ENCODE measurements at places on chromosomes 2 and 18.

GRCh38 chr18:61308795-61309393, 24.3 kb upstream of the CDH20 start:
- DNase-seq = no peak

GRCh38 chr2:162506706-162507105, 162.8 kb downstream of the GCA start:
- no peak for DNase-seq

DNA sequence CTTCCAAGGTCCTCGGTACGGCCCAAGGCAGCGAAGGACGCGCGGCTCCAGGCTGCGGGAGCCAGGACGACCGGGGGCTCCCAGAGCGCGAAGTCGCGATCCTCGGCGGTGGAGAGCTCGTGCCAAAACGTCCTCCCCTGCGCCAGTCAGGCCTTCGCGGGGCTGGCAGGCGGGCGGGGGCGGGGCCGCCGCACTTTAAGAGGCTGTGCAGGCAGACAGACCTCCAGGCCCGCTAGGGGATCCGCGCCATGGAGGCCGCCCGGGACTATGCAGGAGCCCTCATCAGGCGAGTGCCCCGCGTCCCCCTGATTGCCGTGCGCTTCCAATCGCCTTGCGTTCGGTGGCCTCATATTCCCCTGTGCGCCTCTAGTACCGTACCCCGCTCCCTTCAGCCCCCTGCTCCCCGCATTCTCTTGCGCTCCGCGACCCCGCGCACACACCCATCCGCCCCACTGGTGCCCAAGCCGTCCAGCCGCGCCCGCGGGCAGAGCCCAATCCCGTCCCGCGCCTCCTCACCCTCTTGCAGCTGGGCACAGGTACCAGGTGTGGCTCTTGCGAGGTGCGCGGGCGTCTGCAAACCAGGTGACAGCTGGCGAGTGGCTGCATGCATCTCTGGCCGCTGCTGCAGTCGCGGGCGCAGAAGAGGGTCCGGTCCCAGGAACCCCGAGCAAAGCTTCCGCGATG, at the start of gene CIDEA:
TSS of gene CIDEA (plus strand) at position 226 of the 684 bp plus-strand sequence. CDS start at position 249, 23 bp downstream.
- no peak for DNase-seq

GRCh38 chr2:140808820-140809219, 1322.0 kb downstream of the LRP1B start:
- DNase-seq = no peak

DNA sequence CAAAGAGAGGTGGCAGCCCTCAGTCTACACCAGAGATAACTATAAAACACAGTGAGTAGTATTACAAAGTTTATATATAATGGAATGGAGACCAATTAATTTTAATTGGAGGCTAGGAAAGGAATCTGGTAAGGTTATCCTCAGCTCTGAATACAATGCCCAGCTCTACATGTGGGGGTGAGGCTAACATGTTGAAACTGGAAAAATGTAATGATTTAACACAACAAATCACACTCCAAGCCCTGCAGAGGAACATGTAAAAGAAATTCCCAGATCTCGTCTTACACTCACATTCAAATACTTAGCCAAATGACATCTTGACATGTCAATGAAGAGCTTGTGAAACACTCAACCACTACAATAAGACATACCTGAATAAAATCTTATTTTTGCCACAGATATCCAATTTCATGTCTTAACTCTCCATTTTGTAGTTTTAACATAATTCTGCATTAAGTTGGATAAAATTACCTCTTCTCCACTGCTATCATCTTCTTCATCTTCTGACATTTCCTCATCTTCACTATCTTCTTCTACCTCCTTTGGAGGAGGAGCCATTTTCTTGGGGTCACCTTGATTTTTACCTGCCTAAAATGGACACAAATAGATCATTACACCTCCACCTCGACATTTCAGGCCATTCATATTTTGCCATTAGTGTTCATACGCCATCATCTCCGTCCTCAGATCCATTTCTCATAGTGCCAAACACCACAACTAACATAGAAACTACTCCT, 1.4 kb downstream of the NCL start:
- DNase-seq = no peak

- no peak for DNase-seq
Measured at GRCh38 chr2:71743995-71744675, 290.8 kb downstream of the DYSF start.

GRCh38 chr2:33126958-33127357, 180.2 kb downstream of the LTBP1 start:
- DNase-seq = no peak

DNA sequence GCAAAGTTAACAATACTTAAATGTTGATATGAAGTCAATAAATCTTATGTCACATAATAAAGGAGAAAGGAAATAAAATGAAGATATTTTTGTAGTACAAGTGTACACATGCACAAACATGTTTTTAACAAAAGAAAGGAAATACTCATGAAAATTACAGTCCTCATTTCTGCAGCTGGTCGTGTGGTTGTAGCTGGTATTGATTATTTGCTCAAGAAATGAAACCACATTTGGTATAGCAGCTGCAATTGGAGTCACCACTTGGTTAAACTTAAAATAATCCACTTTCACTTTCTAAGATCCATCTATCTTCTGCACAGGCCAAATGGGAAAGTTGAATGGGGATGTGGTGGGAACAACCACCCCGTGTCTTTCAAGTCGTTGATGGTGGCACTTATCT, 580.5 kb upstream of the NRXN1 start:
- no peak for DNase-seq

DNA sequence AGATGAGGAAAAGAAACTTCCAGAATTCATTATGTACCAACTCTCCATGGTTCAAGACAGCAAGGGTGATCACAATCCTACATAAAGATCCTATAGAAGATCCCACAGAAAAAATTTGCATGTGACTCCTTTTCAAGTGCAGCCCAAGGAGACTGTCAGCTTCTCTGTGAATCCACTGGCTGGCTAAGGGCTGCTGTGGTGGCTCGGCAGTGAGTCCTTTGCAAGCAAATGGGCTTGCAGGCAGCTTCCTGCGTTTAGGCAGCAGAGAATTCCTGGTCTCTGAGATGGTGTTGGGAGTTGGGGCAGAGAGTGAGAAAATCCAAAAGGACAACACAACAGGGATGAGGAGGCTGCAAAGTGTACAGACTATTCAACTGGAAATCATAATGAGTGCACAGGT, 43.4 kb downstream of the NABP1 start:
- DNase-seq = no peak

GRCh38 chr2:218861645-218862318, 2.2 kb downstream of the WNT6 start:
- no peak for DNase-seq

DNA sequence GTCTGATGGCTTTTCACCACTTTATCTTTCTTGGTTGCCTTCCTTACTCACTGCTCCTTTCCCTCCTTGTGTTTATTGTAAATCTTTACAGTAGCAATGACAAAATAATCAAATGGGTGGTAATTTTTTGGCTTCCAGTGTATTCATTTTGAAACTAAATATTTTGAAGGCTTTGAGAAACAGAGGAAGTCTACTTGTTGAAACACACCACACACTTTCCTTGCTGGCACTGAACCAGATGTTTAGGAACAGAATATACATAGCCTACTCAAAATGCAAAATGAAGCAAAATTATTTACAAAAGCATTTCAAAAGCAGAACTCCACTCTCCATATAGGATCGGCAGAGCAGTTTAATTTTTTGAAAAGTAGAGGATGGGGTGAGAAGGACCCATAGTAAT, 189.8 kb downstream of the LTBP1 start:
- DNase-seq = no peak

DNA sequence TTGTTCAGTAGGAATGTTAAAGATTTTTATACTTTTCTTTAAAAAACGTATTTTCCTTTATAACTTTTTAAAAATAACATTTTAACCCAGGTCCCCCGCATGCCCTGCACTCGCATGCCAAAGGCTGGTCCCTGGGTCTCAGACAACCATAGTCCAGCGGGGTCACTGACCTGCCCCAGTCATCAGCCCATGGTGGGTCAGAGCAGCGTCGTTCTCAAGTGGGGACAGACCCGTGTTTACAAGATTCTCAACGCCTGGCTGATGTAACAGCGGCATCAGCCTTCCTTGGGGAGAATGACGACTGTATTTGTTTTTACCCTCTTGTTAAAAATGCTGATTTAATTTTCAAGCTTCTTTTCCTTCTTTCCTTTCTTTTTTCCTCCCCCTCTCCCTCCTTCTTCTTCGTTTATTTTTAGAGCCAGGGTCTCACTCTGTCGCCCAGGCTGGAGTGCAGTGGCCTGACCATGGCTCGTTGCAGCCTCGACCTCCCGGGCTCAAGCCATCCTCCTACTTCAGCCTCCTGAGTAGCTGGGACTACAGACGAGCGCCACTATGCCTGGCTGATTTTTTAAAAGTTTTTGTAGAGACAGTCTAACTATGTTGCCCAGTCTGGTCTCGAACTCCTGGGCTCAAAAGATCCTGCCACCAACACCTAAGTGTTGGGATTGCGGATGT, 1.0 kb upstream of the EFHD1 start:
- no peak for DNase-seq

DNA sequence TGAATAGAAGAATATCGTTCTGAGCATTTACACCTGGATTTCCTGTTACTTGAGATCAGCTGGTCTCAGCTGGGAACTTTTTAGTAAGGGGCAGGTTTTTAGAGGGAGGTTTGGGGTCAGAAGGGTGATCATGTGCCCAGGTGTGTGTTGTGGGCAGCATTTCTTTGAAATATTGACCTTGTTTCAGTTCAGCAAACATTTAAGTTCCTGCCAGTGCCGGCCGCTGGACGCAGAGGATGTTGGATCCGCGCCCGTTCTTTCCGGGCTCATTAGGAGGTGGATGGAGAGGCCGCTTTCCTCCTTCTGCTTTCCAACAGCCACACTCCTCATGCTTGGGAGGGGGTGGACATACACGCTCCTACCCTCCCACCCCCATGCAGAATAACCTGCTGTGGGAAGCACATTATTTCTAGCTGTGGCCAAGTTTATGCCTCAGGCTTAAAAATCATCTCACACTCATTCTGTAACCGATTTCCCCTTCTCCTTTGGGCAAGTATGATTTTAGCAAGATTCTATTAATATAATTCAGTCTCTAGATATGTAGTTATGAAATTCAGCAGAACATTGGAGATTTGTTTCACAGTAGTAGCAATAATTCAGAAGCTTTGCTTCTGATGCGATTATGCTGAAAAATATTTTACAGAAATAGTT, 131.4 kb downstream of the ZNF236 start:
- DNase-seq = no peak

DNA sequence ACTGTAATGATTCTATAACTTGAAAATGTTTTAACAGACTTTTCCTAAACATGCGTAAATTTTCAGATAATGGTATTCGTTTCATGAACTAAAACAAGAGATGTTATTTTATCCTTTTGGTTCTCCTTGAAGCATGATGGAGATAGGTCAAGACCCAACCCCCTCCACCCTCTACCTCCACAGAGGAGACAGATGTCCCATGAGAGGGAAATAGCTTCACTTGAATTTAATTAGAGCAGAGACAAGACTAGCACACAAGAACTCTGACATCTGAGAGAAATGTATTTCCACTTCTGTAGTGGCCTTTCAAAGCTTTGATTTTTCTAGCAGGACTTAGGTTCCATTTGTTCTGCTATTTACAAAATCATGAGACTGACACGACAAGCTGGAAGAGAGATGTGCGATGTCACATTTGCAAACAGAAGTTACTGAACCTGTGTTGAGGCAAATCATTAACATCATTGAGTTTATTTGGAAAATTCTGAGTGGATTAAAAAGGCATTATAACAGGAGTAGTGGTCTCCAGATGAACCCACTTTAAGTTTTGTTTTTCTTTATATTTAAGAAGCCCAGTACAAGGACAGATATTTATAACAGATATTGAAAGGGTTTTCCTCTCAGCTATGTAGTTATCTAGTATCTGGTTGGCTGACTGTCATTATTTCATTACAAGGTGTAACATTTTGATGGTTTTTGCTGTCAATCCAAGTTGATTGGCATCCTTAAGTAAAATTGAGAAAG, 276.2 kb downstream of the ASXL3 start:
- no peak for DNase-seq

DNA sequence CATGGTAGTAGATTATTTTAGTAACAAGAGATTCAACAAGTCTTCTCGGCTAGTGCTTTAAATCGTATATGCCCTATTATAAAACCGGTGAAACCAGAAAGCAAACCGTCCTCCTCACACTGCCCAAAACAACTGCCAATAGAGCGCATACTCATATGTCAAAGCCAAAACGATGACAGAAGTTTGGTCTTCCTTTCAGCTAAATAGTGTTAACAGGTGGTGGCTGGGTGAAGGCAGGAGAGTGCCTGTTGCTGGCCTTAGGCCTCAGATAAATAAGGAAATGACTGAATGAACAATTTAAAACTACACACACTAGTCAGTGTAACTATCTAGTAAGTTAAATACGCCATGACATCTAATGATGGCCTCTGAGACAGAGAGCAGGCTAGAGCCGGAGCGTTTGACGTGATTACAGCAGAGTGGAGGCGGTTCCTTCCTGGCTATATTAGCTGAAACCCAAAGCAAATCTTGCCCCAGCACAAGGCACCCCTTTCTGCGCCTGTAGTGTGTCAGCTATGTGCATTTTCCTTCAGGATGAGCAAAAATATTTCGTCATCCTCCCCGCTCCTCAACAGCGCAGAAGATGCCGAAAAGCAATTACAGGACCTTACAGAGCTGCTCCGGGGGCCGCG, 1.6 kb downstream of the LONRF2 start:
- no peak for DNase-seq

GRCh38 chr2:149656996-149657395, 69.4 kb upstream of the MMADHC start:
- no peak for DNase-seq

DNA sequence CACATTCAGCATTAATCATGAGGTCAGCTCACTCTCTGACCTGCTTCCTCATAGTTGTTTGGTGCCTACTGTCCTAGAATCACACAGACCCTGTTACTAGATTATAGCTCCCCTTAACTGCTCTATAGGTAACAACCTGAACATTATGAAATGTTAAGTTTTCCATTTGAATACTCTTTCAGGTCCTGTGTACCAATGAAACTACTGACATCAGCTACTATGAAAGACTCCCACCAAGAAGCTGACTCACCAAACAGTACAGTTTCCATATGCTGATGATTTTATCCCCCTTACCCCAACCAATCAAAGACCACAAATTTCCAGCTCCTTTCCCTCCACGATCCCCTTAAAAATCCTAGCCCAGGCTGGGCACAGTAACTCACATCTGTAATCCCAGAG, 56.3 kb downstream of the SRBD1 start:
- DNase-seq = no peak

- DNase-seq = no peak
Measured at GRCh38 chr18:67670024-67670543, 153.6 kb upstream of the DSEL start.

- no peak for DNase-seq
Measured at GRCh38 chr2:132668189-132668823, 1.7 kb downstream of the LYPD1 start.

All from T-helper 9 cell (primary cell).